Stimulated activated CD4-positive, alpha-beta T cell treated with anti-CD3 and anti-CD28 coated beads, Interleukin-2, amount 100 ng/mL, for 48 hours (primary cell): ENCODE measurements at places on chromosomes 16 and 17.

- no peak for DNase-seq
Observed at GRCh38 chr16:84270071-84270470, 24.6 kb upstream of the WFDC1 start.

DNA sequence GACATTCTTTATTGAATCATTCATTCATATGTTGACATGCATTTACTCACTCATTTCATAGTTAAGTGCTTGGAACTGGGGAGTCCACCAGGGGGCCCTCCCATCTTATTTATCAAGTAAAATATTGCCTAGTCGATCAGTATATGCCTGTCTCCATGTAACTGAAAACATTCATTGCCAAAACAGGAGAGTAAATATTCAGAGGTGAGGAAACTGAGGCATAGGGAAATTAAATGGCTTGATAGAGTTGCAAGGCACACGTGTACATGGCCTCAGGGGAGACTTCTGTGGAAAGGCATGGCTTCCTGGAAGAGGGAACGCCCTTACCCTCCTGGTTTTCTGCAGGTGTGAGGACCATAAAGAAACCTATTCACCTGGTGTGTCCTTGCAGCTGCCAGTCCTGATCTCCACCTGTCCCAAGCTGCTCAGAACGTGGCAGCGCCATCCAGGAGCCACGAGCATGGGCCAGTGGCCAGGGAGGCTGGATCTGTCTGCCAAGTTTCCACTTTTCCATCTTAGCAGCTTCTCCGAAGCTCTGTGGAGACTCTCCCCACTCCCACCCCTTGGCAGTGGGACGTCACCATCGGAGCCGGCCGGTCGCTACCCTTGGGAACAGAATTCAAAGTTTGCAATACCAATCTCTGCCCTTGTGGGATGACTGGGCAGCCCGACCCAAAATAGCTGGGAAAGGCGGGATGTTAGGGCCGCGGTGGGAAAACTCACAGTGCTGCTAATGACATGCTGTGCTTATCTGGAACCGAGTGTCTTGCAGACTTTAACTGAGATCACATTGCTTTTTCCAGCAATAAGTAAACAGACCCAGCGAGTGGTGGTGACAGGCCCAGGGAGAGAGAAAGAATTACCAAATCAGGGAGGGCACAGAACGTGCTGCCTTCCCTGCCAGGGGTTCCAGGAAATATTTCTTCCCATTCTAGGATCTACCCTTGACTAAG, 4.1 kb upstream of the C1QTNF1 start:
- DNase-seq = no peak

DNA sequence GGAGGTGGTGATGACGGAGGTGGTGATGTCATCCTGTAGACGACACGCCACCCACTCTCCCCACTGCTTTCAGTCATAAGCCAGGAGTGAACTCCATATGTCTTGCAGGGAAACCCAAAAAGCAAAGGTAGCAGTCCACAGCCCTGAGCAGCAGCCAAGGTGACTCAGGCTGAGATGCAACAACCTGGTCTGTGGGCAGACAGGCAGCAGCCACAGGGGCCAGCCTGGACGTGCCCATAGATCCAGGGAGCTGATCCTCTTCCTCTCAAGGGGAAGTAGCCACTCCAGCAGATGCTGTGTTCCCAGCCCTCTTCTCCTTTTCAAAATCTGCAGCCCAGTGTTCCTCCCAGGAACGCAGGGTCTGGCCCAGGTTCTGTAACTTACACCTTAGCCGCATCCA, 17.3 kb upstream of the CIITA start:
- DNase-seq = no peak

DNA sequence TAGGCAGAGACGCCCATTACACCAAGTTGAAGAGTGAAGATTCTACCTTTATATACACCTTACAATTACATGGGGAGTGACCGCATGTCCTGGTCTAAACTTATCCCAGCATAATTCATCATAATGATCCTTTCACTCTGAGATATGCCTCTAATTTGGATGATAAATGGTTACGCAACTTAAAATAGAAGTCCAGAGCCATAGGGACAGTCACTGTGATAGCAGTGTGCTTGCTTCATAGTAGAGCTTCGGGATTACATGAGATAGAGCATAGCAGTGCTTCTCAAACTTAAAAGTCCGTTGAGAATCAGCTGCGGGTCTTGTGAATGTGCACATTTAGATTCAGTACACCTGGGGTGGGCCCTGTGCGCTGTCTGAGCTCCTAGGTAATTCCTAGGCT, 16.9 kb downstream of the USP10 start:
- no peak for DNase-seq

- DNase-seq = no peak
Observed at GRCh38 chr16:67327743-67328142, 1.1 kb downstream of the LRRC36 start.

- DNase-seq = no peak
Observed at GRCh38 chr17:71986886-71987285, 133.9 kb upstream of the SOX9 start.

DNA sequence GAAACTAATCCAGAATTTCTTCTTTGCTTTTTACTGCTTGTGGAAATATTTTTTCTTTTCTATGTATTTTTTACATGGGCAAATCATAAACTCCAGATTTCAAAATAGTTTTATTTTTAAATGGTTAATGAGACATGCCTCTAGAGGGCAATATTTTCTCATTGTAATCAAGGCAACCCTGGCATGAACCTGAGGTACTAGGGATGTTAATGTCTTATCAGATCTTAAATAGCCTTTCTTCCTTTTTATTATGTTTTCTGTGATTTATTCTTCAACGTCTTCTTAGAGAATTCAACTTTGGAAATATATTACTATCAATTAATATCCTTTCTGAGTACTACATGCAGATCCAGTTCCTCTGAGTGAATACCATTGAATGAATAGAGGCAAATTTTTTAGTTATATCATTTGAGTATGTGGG, 324.7 kb downstream of the BCAS3 start:
- no peak for DNase-seq

- no peak for DNase-seq
Observed at GRCh38 chr17:40506786-40507185, 5.4 kb upstream of the TNS4 start.

GRCh38 chr17:75271955-75272847, 1.2 kb upstream of the MIF4GD start:
- DNase-seq = no peak

DNA sequence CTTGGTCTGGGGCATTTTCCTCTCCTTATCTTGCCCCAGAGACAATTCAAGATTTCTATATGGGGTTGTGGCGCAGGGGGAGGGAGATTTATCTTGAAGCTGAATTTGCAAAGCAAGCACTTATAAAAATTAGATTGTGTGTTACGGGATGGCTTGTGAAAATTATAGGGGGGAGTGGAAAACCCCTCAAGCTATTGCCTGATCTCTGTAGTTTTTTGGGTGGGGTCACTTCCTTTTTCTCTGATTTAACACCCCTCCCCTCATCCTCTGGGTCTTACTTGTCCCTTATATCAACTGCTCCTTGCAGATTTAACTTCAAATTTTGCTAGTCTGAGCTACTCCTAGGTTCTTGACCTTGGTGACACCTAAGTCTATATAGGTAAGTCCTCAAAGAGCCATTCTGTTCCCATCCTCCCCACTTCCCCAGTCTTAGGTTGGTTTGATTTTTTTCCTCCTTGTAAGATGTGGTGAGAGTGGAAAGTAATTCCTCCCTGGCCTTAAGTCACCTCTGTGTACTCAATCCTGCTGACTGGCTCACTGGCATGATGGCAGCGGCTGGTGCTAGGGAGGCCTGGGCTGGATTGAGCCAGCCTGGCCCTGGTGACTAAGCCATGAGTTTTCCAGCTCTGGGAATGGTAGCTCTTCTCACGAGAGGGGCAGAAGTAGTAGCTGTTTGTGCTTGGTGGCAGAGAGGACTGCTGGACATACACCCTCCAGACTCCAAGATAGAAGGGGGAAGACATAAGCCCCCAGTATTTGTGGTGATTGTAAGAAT, 2.3 kb downstream of the ARL4D start:
- DNase-seq = no peak

DNA sequence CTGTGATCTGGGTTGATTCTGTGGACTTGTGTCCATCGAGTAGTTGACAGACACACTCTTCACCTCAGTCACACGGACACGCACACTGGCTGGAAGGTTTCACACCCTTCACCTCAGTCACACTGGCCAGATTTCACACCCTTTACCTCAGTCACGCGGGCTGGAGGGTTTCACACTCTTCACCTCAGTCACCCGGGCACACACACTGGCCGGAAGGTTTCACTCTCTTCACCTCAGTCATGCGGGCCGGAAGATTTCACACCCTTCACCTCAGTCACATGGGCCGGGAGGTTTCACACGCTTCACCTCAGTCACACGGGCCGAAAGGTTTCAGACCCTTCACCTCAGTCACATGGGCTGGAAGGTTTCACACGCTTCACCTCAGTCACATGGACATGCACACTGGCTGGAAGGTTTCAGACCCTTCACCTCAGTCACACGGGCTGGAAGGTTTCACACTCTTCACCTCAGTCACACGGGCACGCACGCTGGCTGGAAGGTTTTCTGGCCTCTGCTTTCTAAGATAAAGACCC, 96.2 kb downstream of the PGS1 start:
- DNase-seq = no peak

GRCh38 chr16:9885876-9886275, 296.4 kb downstream of the GRIN2A start:
- DNase-seq = no peak

DNA sequence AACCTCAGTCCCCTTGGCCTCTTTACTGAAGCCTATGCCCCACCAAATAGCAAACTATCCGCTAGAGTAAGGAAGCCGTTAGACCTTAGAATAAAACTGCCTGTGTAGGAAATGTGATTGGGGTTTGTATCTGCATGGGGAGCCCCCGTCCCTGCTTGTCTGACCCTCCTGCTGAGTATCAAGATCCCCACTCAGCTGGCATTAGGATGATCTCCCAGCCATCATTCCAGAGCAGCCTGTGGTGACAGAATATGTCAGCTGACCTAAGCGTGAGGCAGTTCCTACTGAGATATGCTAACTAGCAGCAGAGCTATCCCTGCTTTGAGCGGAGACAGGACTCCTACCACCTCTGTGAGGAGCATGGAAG, 645 bp upstream of the GFOD2 start:
- no peak for DNase-seq

GRCh38 chr17:82807101-82807500, 32.7 kb downstream of the ZNF750 start:
- no peak for DNase-seq

DNA sequence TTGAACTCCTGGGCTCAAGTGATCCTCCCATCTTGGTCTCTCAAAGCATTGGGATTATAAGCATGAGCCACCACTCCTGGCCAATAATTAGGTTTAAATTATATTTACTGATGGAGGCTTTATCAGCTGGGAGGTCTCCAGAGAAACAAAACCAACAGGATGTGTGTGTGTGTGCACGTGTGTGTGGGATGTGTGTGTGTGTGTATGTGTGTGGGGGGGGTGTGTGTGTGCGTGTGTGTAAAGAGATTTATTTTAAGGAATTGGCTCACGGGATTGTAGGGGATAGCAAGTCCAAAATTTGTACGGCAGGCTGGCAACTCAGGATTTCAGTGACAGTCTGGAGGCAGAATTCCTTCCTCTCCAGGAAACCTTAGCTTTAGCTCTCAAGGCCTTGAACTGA, 4.6 kb downstream of the MMP25 start:
- no peak for DNase-seq

GRCh38 chr16:68402748-68403040, 45.6 kb downstream of the SMPD3 start:
- no peak for DNase-seq

- DNase-seq = no peak
Observed at GRCh38 chr17:50624321-50624934, 10.3 kb upstream of the ABCC3 start.

DNA sequence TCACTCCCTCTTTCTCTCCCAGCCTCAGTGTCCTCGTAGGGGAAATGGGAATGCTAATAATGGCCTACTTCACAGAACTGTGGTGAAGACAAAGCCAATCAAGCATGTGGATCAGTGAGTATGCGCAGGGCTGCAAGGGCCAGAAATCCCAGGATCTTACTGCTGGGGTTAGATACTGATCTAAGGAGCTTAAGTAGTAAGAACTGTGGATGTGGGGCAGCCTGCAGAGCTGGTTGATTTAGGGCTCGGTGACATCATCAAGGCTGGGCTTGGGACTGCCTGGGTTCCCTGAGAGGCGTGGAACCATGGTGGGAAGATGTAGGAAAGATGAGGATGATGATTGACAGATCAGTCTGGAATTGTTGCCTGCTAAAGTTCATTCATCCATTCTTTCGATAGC, 25.6 kb downstream of the GOSR2 start:
- DNase-seq = no peak

- no peak for DNase-seq
Observed at GRCh38 chr17:16507918-16508533, 16.0 kb upstream of the LRRC75A start.

DNA sequence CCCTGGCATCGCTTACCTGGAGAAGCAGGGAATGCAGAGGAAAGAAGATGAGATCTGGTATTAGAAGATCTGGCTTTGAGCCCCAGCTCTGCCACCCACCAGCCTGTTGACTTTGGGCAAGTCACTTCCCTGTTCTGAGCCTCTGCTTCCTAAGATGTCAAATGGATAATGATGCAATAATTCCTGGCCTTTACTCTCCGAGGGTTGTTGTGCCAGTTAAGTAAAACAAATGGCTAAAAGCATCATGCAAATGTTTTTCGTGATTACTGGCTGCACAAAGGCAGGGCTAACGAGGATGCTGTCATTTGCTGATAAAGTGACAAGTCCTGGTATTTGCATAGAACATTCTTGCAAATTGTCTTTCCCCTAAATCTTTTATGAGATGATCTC, 1.3 kb upstream of the ZNF821 start:
- no peak for DNase-seq

GRCh38 chr16:86869288-86870022, 291.1 kb downstream of the FOXL1 start:
- DNase-seq = no peak

DNA sequence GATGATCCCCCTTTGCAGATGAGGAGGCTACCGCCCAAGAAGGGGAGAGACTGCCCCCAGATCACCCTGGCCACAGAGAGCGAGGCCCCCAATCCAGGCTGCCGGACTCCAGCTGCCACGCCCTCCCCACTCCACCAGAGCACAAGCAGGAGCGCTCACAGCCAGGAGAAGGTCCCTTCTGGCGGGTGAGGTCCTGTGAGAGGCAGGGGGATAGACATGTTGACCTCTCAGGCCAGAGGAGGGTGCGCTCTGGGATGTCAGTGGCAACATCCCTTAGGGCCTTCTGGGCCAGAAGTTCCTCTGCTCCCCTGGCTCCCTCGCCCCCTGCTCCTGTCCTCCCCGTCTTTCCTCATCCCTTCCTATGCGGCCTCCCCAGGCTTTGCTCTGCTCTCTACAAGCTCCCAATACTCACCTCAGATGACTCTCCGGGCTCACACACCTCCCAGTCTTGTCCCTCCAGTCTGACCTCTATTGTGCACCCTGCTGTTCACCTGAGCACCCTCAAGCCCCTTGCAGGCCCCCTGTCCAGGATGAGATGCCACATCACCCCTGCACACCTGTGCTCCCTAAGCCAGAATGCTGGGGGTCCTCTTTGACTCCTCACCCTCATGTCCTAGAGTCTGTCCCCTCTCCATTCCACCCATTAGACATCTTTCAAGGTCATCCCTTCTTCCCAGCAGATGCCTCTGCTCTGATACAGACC, 5.0 kb upstream of the NXPH3 start:
- DNase-seq = no peak

DNA sequence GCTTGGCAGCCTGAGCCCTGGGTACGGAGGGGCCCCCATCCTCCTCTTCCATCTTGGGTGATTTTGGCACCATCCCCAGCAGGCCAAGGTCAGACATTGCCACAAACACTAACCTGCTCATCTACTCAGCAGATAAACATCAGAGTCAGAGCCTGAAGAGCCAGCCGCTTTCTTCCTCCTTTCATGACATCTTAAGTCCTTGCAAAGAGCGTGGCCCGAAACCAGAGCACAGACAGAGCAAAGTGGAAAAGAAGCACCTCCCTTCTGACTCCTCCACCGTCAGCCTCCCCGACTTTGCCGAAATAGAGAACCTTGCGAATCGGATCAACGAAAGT, 60.4 kb upstream of the RPH3AL start:
- DNase-seq = no peak
